Activated naive CD8-positive, alpha-beta T cell treated with anti-CD3 and anti-CD28 coated beads, Interleukin-2, amount 50 U/mL, for 24 hours (primary cell): ENCODE measurements at places on chromosomes 13 and 19.
A peak's percentile ranks its signal among the peaks of the same experiment; 100 is the strongest.

- DNase-seq = no peak
Observed at GRCh38 chr13:31967155-31967554, 64.4 kb upstream of the FRY start.

DNA sequence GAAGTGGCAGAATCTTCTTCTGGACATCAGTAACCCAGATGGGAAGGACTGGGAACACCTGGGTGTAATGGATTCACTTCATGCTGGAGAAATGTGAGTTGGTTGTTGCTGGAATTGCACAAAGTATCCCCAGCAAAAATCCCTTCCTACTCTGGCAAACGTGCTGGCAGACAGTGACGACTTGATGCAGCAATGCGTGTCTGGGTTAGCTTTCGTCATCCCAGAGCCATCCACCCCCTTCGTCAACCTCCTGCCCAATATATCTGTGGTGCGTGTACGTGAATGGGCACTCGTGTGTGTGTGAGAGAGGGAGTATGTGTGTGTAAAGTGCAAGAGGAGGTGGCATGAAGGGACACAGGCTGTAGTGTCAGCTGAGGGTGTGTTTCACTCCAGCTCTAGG is 70.9 kb downstream of the TM9SF2 start:
- no peak for DNase-seq

DNA sequence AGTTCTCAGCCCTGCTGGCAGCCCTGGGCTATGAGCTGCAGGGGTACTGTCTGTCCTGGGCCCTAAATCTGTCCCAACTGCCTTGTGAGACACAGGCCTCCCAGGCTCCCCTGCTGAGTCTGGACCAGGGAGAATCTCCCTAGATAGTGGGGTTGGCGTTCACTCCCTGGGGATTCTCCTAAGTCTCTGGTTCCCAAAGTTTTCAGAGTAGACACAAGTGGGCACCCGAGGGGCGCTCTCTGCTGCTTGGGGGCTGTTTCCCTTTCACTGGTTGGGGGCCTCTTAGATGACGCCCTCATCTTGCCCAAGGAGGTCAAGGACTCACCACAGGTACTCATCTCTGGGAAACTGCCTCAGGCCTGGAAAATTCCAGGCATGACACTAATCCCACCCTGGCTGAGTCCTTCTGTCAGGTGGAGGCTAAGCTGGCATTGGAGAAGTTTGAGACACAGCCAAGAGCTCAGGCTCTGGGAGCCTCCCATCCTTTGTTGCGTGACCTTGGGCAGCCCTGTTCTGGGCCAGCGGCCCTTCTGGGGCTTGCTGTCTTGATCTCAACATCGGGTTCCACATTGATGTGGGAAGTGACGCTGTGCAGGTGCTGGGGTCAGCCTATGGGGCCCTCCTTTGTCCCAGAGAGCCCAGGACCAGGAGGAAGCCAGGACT is 3.9 kb downstream of the RPL18A start:
- no peak for DNase-seq

DNA sequence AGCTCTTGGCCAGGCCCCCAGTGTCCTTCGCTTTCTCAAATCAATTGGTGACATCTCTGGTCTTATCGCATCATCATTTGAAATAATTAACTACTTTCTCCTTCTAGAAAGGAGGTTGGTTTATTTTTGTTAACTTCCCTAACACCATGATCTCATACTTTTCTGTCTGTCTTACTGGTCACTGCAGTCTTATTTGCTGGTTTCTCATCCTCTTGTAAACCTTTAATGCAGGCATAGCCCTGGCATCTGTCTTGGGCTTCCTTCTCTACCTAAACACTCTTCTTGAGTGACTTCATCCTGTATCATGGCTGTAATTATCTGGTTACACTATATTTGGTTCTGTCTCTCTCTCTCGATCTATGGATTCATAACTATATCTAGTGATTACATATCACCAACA is 152.8 kb downstream of the CYSLTR2 start:
- DNase-seq = no peak

- DNase-seq = no peak
Observed at GRCh38 chr19:28019901-28020300, 1193.0 kb downstream of the UQCRFS1 start.

- peak; percentile 86 for DNase-seq
Observed at GRCh38 chr19:49555600-49556411, 24.6 kb downstream of the NOSIP start.

- peak; percentile 67 for DNase-seq
Observed at GRCh38 chr13:110116072-110116487, 190.9 kb downstream of the COL4A1 start.

DNA sequence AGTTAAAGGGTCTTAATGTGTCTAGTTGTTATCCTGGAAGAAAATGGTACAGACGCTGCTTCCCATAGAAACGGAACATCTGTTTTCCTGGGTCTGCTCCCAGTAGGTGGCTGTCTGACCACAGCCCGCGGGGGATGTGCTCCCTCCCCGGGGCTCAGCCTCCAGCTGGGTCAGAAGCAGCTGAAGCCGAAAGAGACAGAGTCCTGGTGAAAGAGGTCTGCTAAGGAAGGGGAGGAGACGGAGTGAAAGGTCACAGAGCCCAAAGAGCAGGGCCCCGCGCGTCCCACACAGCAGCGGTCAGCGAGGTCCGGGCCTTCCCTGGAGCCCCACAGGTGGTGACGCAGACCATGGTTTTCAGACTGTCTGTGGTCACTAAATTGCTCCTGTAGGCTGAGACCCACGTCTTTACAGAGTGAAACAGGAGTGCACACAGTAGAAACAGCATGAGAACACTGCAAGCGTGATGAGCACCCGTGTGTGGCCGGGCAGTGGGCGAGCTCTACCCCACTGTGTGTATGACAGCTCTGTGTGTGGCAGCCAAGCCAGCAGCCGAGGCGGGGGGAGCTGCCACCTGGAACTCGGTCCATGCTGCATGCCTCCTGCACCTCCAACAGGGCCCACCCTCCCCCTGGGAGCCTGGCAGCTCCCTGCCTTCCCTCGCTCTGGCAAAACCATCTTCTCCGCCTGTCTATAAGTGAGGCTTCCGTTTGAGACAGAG is 52.0 kb upstream of the C13orf46 start:
- no peak for DNase-seq

- DNase-seq = no peak
Observed at GRCh38 chr19:39160889-39161672, 35.5 kb downstream of the PAK4 start.

DNA sequence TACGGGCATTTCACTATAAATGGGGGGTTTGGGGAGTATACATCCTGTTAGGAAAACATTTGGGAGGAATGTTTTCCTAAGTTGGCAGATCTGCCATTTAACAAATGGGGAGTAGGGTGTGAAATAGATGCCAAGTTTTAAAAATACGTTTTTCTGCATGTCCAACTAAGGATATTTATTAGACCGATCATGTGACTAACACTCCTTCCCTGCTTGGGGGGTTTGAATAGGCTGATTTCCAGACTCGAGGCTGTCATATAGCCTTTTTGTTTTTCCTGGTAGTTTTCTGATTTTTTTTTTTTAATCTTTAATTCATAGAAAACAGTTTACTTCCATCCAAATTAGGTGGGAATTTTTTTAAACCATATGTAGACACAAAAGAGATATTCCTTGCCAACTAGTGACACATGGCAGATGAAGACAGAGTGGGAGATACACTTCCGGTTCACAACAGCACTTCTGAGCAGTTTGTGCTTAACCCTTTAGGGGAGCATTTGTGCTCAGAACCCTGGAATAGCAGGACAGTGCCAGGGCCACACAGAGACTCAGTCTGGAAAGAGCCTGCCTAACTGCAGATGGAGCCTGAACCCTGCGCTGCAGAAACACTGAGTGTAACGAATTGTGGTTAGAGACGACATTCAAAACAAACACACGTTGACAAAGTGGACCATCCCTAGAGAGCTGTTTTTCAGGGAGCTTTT is 5.6 kb upstream of the GATAD2A start:
- DNase-seq = no peak

DNA sequence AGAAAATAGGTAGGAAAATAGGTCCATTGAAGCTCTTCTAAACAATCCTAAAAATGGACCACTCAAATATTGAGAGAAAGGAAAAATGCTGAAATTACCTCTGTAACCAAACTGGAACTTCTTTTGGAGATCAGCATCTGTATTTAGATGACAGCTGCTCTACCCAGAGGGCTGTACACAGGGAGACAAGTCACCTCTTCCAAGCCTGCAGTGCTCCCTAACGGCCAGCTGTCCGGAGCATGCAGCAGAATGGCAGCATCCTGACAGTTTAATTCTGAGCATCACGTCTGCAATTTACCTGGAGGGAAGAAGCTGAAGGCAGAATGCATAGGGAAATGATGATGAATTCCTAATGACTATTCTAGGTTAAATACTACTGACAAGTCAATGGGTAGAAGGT is 62.8 kb upstream of the DIAPH3 start:
- DNase-seq = no peak

GRCh38 chr19:29943615-29944014 is 1.6 kb downstream of the URI1 start:
- DNase-seq = no peak

- no peak for DNase-seq
Observed at GRCh38 chr13:24263632-24264031, 45.7 kb upstream of the C1QTNF9 start.

DNA sequence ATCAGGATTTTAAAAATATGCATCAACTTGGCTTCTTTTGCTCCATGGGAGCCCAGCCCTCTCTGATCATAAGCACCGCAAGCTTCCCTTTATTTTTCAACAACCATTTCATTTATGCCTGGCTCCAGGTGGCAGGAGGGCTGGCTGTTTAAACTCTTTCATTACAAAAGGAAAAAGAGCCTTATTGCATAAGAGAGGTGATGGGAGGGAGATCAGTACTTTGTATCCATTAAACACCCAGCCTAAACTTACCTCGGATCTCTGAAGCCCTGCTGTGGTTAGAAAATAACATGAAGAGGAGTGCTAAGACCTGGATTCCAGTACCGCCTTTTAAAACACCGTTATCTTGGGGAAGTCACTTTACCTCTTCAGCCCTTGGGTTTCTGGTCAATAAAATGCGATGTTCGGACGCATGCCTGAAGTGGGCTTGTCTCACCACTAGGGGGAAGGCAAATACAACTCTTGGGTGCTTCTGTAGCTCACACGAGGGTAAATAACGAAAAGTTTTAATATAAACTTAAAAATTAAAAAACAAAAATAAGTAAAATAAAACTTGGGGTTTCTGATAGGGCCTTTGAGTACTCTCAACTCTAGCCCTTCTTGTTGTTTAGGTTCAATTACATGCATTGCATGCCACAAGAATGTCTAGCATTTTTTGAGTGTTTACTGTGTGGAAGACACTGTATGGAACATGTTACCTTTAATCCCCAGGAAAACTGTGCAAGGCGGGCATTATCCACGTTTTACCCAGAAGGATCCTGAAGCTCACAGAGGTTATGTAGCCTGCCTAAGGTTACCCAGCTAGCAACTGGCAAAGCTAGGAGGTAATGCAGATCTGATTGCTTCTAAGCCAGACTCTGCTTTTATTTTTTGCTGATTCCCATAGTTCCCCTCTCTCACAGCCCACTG is 240.3 kb downstream of the LMO7 start:
- DNase-seq = peak; percentile 42

DNA sequence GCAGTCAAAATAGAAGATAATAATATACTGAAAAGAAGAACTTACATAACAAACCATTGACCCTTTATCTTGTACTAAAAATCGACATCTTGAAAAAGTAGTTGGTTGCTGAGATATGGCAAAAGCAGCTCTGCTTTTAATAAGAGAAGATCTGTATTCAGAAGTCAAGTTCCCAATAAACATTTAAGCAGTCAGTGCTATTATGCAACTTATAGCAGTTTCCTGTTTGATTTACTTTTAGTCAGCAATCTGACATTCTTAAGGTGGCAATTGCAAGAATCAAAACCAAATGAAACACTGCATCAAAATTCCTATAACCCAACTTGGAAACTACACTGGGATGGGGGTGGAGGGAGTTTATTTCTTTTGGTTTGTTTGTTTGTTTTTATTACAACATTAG is 165.5 kb downstream of the TBC1D4 start:
- no peak for DNase-seq

DNA sequence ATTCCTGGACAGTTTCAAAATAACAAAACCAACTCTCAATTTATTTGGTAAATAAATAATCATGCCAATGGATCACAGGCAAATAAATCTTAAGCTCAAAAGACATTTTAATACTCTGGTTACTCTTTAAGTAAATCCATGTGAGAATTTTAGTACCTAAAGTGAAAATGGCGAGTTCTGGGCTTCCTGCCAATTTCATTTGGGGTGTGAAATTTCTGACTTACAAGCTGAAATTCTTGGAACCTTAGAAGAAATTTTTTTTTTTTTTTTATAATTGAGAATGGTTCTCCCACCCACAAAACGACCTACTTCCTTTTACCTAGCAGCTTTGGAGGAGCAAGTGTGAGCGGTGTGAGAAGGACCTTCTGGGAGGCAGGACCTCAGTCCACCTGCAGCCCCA is 354.5 kb upstream of the NBEA start:
- DNase-seq = no peak

- DNase-seq = no peak
Observed at GRCh38 chr13:94956417-94957110, 244.2 kb upstream of the SOX21 start.

- DNase-seq = no peak
Observed at GRCh38 chr13:44884076-44884729, 105.1 kb downstream of the NUFIP1 start.

DNA sequence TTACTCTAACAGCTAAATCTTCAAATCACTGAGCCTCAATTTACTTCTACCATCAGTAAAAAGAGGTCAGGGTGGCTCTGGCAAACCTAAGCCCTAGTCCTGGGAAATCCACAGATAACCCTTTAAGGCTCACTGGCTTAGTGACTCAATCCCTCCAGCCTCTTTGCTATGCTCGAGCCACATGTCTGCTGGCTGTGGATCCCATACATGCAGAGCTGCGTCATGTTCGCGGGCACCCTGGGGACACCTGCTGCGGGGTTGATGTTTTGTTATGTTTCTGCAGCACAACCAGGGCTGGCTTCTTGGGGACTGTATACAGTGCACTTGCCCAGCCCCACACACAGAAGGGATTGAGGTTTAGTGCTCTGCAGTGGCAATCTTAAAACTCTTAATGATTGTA is 41.6 kb upstream of the C13orf42 start:
- no peak for DNase-seq

- no peak for DNase-seq
Observed at GRCh38 chr19:50514346-50515167, 844 bp upstream of the ASPDH start.

DNA sequence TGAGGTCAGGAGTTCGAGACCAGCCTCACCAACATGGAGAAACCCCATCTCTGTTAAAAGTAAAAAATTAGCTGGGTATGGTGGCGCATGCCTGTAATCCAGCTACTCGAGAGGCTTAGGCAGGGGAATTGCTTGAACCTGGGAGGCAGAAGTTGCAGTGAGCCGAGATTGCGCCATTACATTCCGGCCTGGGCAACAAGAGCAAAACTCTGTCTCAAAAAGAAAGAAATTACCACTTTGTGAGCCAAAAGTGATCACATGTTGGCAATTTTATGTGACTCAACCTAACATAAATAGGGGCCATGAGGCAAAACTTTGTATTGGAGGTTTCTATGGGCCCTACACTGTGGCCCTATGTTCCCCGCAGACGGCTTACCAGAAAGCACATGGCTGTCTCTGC is 72.2 kb downstream of the MAP4K1 start:
- DNase-seq = no peak

DNA sequence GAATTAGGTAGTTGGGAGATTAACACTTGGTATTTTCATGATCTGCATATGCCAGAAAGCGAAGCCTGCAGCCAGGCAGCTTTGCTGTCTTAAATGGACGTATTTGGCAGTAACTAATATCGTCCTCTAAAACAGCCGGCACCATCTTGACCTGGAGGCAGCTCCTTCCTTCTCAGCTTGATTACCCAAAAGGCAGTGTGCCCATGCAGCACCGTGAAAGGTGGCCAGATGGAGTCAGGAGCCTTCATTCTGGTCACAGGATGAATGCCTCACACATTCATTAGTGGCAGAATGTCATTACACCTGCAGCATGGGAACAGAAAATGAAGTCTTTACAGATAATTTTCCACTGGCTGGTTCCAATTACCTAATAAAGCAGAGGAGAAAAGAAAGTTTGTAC is 59.0 kb upstream of the FLT1 start:
- DNase-seq = no peak
